CD4-positive, alpha-beta T cell treated with Interferon alpha-2 for 1 hour (primary cell): ENCODE measurements at places on chromosomes 7 and 10.
A peak's percentile ranks its signal among the peaks of the same experiment; 100 is the strongest.

DNA sequence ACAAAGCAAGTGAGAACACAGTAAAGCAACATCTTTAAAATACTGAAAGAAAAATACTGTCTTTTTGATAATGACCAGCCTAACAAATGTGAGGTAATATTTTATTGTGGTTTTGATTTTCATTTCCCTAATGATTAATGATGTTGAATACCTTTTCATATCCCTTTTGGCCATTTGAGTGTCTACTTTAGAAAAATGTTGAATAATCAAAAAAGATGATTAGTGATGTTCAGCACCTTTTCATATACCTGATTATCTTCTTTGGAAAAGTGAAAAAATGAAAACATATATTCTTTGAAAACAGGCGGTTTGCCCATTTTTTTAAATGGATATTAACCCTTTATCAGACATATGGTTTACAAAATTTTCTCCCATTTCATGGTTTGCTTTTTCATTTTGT, 32.2 kb upstream of the EPHB6 start:
- no peak for DNase-seq

GRCh38 chr7:91267171-91267955, 3.1 kb downstream of the FZD1 start:
- DNase-seq, result no peak

GRCh38 chr7:132359743-132360142, 216.5 kb downstream of the PLXNA4 start:
- no peak for DNase-seq

DNA sequence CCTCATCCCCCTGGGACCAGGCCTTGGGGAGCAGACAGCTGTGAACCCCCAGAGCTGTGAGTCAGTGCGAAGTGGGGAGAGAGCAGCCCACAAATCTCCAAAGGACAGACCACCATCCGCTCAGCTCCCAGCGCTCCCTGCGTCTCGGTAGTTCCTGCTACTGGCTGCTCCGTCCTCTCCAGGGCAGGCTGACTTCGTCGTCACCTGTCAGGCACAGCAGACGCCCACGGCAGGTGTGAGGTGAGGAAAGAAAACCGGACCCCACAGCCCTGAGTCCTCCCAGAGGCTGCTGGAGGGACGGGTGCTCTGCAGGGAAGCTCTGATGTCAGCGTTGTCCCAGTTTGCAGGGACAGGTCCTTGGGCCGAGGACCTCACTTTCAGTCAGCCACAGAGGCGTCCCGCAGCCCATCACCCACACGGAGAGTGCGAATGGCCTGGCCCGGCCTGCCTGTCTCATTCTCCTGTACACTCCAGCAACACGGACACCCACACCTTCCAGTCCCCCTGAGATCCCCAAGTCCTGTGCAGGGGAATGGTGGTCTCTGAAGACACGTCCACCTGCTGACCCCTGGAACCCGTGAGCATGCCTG, 95.2 kb downstream of the DNAJB6 start:
- DNase-seq, result no peak

DNA sequence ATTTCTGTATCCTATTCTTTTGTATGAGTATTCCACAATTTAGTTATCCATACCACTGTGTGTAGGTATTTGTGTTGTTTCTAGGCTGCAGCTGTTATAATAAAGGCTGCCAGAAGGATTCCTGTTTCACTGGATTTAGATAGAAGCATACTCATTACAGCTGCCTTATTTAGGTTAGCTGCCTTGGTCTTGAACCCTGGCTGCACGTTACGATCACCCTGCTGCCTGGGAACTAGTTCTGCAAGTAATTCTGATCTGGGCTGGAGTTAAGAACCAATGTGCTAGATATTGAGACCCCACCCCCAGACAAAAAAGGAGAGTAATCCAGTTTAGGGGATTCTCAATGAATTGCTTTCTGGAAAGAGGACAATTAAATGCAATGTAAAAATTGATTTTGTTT, 43.1 kb downstream of the CCDC71L start:
- no peak for DNase-seq

- no peak for DNase-seq
These were observed 38.8 kb upstream of the EN2 start for GRCh38 chr7:155418941-155419755.

GRCh38 chr7:142808802-142809583, 38.2 kb downstream of the PRSS2 start:
- DNase-seq, result peak; percentile 96

GRCh38 chr10:58030208-58030607, 237.5 kb downstream of the IPMK start:
- no peak for DNase-seq

DNA sequence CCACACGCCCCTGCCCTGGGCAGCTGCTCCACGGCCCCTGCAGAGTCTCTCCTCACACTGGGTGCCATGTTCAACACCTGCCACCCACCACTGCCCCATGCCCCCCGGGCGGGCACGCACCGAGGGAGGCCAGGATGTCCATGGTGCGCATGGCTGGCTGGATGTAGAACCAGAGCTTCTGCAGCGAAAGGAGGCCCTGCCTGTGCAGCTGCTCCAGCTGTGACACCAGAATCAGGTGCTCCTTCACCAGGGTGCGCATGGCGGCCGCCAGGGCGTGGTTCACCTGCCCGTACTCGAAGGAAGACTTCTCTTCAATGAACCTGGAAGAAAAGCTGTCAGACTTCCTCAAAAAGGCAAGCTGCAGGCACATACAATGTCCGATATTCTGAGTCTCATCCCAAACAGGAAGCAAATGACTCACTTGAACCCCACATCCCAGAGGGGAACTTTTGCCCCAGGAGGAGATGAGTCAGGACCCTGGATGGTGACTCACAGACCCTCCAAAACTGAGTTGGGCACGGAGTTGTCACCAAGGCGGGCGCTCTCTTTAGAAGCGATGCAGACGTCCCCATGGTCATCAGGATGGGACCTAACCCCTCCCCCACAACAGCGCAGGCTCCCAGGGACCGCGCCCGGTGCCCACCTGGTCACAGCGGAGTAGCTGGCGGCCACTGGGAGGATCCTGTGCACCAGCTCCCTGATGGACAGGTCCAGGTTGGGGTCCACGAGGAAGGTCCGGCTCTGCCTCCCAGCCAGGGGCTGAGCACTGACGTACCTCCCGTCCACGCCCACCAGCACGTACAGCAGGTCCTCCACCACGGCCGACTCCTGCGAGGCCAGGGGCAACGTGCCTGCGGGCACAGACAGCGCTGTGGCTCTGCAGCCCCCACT, 15.5 kb downstream of the TUBGCP2 start:
- DNase-seq, result no peak

- DNase-seq, result no peak
These were observed 150.8 kb downstream of the PFKFB3 start for GRCh38 chr10:6353526-6353925.

GRCh38 chr10:27437775-27438174, 66.3 kb upstream of the RAB18 start:
- DNase-seq, result no peak

DNA sequence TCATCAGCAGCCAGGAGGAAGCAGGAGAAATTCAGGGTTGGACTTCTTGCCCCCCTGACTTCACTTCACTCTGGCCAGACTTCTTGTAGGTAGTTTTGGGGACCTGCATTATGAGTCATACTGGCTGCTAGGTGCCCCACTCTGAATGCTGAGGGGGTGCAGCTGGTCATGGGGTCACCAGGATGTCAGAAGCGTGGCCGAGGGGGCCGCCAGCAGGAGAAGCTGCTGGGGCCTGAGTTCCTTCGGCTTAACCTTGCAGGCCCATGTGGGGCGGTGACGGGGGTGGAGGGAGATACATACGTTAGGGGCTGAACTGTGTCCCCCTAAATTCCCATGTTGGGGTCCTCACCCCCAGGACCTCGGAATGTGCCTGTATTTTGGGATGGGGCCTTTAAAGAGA, 18.2 kb downstream of the UNCX start:
- DNase-seq, result no peak

DNA sequence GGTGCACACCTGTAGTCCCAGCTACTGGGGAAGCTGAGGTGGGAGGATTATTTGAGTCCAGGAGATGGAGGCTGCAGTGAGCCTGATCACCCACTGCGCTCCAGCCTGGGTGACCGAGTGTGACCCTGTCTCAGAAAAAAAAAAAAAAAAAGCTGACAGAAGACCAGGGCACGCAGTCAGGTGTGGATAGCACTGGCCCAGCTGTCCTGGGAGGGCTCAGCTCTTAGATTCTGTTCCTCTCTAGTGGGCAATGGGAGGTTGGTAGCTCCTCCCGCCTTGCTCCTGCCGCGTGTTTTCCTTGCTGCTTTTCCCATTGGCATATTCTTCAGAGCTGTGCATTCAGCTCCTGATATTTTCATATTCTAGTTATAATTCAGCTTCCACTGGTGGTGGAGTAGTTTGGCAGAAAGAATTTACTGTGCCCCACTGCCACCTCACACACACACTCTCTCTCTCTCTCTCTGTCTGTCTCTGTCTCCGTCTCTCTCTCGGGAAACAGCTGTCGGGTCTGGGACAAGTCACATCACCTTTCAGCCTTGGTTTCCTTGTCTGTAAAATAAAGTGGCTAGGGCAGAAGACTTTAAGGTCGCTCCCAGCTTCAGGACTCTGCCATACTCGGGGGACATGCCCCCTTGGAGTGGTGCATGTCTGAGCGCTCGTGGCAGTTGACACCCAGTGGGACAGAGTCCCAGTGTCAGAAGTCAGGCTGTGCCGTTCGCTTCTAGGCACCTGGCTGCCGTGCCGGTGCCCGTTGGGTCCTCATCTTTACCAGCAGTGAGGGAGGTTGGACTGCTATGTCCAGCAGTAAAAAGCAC, 25.9 kb upstream of the ANKRD2 start:
- no peak for DNase-seq

DNA sequence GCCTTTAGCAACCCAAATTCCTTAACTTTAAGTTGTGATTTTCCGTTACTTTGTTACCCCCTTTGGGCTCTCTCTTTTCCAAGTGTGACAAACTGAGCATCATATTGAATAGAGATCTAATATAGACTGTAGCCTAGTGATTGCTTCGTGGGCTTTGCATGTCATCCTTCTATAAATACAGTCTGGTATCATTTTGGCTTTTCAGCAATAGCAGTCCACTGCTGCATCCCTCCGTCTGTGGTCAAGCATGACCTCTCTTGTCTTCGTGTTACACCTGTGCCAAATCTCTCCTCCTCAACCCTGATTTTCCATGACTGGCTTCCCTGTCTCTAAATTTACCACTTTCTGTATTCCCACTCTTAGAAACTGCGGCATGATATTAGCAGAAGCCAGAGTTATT, 53.8 kb upstream of the AGK start:
- DNase-seq, result no peak

- peak; percentile 79 for DNase-seq
These were observed 75.7 kb upstream of the CCDC71L start for GRCh38 chr7:106736508-106737201.

GRCh38 chr7:27677912-27678612, 15.4 kb upstream of the HIBADH start:
- no peak for DNase-seq

DNA sequence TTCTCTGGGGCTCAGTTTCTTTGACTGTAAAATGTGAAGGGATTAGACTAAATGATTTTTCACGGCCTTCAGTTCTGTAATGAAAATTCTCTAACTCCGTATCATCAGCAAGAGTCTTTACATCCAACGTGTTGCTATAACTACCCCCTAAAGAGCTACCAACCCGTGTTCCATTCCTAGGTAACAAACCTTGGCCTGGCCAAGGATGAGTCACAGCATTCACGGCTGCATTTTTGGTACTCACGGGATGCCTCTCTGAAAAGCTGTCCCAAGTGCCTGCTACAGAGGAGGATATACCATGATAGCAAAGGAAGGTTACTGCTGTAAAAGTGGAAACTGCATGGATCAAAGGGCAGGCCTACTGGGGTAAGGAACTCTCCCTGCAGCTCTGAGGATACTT, 5.9 kb downstream of the LRRC4 start:
- no peak for DNase-seq

DNA sequence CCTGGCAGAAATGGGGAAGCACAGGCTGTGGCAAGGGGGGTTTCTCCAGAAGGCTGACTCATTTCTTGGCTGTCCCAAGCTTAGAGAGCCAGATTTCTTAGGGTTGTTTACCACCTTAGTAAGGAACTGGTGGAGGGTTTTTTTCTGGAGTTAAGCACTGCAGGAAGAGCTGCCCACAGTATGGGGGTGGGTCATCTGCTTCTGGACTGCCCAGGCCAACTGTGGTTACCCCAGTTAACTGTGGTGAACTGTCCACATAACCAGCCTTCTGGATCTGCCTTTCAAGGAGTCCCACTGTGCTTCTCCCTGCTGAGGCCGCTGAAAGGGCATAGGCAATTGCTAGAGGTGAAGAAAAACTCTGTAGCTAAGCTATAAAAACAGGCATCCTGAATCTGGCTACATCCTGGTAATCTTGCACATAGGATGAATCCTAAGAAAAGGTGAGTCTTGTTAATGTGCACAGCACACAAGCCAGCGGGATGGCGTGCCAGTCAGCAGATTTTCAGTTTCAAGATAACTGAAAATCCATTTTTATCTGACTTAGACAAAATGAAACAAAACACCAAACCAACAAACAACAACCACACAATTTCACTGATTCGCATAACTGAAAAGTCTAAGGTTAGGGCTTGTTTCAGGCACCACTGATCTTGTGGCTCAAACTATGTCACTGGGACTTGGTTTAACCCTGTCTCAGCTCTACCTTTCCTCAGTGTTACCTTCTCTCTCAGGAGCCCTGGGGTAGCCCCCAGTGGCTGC, 21.6 kb upstream of the TSPAN33 start:
- DNase-seq, result no peak

- no peak for DNase-seq
These were observed 22.7 kb downstream of the HOXA1 start for GRCh38 chr7:27073076-27073475.

- DNase-seq, result no peak
These were observed 27.1 kb downstream of the ACSM6 start for GRCh38 chr10:95221124-95221523.

DNA sequence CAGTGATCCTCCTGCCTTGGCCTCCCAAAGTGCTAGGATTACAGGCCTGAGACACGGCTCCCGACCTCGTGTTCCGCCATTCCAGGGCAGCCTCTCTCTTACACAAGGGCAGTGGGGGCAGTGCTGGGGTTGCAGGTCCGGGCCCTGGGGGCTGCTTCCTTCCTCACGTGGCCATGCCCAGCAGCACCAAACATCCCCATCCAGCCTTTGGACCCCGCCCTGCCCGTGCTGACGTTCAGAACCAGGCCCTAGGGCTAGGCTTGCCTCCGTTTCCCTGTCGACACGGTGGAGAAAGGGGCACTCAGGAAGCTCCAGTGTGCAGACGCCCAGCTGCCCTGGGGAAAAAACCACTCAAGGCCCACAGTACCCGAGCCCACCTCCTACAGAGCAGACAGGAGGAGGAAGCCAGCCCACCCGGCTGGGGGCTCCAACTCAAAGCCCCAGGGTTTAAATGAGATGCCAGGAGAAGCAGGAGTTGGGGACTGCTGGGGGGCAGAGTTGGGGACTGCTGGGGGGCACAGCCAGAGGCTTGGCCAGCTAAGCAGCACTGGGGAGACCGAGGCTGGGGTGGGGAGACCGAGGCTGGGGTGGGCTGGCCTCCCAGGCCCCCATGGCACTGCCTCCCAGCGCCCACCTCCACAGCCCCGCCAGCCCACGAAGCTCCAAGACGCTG, 35.9 kb downstream of the ADAP1 start:
- DNase-seq, result no peak

GRCh38 chr10:30857803-30858202, 173.9 kb downstream of the ZNF438 start:
- DNase-seq, result no peak

GRCh38 chr10:24706479-24707118, 17.1 kb downstream of the ARHGAP21 start:
- DNase-seq, result peak; percentile 4
